ENCODE measurements at places on chromosomes 6 and 20.

- DNase-seq: no peak
Measured at GRCh38 chr20:12113468-12114371, 196.0 kb downstream of the BTBD3 start.

- no peak for DNase-seq
Measured at GRCh38 chr20:48574383-48574782, 253.4 kb downstream of the PREX1 start.

- peak; percentile 47 for DNase-seq
Measured at GRCh38 chr20:56373942-56374341, 15.2 kb downstream of the FAM210B start.

- DNase-seq: no peak
Measured at GRCh38 chr6:22754061-22754460, 184.7 kb downstream of the HDGFL1 start.

DNA sequence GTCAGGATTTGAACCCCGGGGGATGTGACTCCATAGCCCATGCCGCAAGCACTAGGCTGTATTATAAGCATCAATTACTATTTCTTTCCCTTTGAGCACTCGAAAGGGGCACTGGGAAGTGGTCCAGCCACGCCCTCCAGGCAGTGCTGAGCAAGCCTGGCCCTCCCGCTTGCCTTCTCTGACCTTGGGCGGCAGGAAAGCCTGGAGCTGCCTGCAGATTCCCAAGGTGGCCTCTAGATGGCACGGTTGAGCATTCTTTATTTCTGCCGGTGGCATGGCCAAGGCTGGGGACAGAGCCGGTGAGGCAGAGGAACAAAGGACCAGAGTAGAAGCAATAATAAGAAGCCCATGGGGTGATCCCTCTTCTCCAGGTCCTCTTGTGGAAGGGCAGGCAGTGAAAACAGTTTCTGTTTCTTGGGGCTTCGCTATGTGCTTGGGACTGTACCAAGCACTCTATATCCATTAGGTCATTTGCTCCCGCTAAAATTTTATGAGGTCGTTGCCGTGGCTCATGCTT lies 32.0 kb downstream of the ARHGAP40 start:
- peak; percentile 33 for DNase-seq

All from CD4-positive, alpha-beta T cell treated with Interleukin-4 for 4 hours (primary cell).